ENCODE measurements at places on chromosomes 4 and X.
A peak's percentile ranks its signal among the peaks of the same experiment; 100 is the strongest.

GRCh38 chr4:141058591-141059512, 74.4 kb downstream of the RNF150 start:
- no peak for DNase-seq

GRCh38 chrX:134735015-134735414, 76.7 kb upstream of the PLAC1 start:
- no peak for DNase-seq

DNA sequence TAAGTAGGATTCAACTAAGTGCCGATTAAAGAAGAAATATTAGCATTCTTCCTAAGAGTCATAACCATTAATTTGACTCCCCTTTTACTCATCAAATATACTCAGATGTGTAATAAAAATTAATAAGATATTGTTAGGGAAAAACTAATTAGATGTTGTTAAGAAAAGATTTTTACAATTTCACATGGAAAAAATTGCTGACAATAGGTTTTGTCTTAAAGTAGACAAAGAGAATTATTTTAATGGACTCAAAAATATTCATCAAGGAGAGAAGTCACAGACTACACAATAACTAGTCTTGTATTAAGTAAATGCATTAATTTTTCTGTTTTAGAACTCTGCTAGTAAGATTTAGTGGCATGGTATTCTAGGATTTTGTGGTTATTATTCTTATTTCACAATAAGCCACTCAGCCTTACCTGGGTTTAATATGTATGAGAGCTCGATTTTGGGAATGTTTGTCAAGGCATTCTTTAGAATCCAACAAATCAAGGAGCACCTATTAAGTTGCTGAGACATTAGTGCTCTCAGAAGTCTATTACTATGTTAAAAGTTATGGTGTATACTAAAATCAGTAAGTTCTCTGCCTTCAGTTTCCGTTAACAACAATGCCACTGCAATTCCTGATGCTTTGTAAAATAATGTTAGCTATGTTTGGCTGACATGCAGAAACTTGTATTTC, 110.2 kb upstream of the UGT8 start:
- DNase-seq: no peak

DNA sequence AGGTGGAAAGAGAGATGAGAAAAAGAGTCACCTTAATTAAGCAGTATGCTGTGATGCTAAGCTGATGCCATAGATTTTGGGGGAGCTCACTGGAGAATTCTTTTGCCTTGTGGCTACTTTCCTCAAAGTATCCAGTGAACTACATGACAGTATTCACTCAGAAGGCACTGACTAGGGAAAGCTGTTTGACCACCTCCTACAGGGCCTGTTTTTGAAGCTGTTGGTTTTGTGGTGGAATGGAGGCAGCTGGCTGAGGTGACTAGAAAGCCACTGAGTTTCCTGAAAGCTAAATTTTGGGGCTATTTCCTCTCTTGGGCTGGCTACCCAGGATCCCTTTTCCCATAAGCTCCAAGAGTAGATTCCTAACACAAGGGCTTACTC, 124.8 kb upstream of the EOLA2 start:
- DNase-seq: no peak

DNA sequence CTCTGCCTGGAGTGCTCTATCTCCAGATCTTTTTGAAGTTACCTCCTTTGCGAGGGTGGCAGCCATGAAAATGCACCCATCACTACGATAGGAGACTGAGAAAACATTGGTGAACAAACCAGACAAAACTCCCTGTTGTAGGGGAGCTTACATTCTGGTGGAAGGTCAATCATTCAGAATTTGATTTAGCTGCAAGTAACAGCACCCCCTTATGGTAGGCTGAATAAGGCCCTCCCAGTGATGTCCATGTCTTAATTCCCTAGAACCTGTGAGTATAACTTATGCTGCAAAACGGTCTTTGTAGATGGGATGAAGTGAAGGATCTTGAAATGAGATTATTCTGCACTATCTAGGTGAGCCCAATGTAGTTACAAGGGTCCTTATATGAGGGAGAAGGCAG, 5.6 kb upstream of the TEC start:
- no peak for DNase-seq

GRCh38 chr4:148405161-148405893, 36.9 kb downstream of the NR3C2 start:
- no peak for DNase-seq

DNA sequence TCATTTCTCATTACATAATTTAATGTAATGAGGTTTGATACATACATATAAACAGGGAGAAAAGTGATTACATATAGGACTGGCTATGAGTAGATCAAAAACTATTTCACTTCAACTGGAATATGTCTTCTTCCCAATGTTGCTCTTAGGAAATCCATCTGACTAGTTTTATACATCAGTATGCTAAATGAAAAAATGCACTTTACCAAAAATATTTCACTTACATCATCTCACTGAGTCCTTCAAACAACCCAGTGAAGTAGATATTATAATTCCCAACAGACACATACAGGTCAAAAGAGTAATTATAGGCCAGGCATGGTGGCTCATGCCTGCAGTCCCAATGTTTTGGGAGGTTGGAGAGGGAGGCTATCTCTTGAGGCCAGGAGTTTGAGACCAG, 215.9 kb downstream of the MID1 start:
- no peak for DNase-seq

DNA sequence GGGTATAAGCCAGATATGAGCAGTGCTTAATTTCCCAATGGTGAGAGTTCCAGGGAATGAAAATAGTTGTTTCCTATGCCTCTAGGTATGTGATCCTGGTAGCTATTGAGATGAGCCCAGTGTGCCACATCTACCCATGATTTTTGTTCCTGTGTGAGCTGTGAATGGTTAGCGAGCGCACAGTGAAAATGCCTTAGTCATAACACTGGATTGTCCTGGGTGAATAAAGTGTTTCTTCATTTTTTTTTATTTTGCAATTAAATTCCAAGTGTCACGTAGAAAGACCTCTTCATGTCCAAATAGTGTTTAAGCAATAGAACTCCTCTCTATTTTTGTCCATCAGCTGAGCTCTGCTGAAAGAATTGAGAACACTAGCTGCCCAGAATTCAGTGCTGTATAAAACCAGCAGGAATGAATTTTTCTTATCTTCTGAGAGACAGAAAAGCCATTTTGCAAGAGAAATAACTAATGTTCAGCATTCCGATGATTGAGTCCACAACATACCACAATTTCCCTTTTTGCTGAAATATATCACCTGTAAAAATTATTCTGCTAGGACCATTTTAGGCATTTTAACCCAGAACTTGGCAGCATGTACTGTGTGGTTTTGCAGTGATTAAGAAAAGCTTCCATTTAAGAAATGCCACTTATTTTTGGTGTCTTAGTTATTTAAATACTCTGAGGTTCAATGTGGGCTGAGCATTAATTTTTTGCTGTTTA, 5.6 kb downstream of the MAOA start:
- DNase-seq: no peak

DNA sequence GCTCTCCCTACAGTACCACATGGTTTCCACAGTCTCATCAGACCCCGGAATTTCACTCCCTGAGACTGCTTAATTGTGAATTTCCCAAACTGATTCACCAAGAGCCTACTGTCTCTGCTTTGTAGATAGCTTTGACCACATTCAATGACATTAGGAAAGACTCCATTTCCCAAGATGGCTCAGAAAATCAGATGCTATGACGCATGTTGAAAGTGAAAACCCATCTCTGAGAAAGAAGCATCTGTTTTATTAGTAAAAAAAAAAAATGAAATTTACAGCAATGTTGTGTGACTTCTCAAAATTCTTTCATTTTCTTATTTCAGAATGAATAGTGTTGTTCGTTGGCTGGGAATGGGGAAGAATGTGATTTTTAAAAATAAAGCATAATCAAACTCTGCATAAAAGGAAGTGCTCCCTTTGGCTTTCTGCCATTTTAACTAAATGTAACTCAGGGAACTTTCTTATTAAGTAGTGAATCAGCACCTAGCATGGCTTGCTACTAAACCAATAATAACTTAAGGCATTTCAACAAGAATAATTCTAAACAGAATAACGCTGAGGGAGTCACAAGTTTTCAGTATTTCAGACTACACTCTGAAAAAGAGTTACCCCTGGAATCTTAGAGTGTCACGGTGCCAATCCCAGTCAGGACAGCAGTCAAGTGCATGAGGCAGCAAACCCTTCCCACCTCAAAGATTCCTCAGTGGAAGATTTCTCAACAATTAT, 97.4 kb upstream of the MYOZ2 start:
- no peak for DNase-seq

DNA sequence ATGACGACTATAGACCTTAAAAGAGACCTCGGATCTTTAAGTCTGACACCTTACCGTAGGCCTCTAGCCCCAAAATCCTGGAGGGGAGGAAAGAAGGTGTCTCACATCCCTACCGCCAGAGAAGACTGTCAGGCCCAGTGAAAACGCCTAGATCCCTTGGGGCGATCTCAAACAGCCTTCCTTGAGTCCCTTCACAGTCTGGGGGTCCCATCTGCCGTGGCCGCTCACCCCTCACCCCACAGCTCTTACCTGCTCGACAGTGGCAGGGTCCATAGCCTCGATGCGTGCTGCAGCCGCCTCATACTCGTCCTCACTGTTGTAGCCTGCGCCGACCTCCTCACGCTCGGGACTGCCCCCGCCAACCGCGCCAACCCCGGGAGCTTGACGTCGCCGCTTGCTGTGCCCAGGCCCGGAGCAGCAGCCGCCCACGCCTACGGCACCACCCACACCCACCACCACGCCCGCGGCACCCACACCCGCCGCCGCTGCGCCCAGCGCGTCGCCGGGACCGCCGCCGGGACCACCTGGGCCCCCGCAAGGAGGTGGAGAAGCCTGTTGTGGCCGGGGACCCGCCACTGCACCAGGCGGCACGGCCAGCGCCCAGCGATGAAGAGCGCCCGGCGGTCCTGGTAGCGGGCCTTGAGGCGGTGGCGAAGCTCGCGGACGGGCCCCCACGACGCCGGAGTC, 536 bp downstream of the OTUD5 start:
- DNase-seq: peak; percentile 58

DNA sequence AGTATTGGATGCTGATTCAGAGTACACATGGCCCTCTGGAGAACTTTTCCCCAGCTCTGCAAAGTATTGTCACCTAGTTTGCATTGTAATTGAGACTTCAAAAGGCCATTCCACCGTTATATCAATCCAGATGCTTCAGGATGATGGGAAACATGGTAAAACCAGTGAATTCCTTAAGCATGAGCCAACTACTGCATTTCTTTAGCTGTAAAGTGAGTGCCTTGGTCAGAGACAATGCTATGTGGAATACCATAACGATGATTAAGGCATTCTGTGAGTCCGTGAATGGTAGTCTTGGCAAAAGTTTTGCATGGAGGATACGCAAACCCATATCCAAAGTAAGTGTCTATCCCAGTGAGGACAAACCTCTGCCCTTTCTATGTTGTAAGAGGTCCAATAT, 355.2 kb downstream of the DCAF12L2 start:
- no peak for DNase-seq

DNA sequence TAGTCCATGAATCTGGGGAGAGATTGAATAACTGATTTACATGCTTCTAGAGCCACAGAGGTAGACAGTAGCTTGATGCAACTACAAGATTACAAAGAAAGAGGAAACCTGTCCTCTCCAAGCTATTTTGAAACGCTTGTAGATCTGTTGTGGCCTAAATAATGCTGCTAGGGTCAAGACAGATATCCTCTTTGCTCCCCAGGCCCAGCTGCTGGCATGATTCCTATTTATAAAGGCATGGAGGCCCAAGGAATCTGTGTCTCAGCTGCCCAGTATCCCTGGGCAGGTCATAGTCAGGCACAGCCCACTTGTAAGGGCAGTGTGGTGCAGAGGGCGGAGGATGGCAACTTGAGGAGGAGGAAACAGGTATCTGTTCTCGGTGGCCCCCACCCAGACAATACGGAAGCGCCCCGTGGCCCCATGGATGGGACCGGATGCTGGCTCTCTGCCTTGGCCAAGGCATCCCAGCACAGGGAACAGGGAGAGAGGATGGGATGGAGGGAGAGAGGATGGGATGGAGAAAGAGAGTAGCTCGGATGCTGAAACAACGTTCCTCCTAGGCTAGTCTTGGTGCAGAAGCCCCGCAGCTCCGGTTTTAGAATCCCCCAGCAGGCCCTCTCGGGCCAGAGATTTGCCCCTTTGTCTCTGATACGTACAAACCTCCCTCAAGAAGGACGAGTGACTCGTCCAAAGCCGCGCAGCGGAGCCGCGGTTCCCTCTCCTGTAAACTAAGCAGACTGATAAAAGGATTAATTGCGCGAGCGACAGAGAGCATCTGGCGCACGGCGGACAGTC, 767 bp upstream of the SMIM20 start:
- no peak for DNase-seq

- no peak for DNase-seq
These were observed 10.5 kb downstream of the PGM2 start for GRCh38 chr4:37836838-37837440.

GRCh38 chr4:8773124-8773931, 98.3 kb downstream of the HMX1 start:
- no peak for DNase-seq

DNA sequence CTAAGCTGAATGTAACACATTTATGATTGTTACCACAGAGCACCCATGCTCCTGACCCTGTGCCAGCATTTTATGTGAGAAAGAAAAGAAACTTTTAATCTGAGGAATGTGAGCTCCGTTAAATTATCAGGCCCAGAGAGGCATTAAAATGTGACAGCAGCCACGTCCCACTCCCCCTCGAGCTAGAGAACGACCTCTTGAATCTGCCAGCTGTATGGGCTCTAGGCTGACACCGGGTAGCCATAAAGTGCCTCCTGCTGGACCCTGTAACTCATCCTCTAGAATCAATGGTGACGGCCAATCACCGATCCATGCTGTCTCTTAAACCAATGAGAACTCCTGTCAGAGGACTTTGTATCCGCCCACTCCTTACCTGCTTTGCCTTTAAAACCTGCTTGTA, 110.2 kb upstream of the ADRA2C start:
- DNase-seq: no peak

- DNase-seq: no peak
These were observed 17.6 kb downstream of the LNX1 start for GRCh38 chr4:53573696-53574095.

All from stimulated activated naive CD4-positive, alpha-beta T cell treated with Interleukin-2 at 50 U/mL for 16 hours (primary cell).